GM06990 (cell line): ENCODE measurements at places on chromosomes 5 and 9.

DNA sequence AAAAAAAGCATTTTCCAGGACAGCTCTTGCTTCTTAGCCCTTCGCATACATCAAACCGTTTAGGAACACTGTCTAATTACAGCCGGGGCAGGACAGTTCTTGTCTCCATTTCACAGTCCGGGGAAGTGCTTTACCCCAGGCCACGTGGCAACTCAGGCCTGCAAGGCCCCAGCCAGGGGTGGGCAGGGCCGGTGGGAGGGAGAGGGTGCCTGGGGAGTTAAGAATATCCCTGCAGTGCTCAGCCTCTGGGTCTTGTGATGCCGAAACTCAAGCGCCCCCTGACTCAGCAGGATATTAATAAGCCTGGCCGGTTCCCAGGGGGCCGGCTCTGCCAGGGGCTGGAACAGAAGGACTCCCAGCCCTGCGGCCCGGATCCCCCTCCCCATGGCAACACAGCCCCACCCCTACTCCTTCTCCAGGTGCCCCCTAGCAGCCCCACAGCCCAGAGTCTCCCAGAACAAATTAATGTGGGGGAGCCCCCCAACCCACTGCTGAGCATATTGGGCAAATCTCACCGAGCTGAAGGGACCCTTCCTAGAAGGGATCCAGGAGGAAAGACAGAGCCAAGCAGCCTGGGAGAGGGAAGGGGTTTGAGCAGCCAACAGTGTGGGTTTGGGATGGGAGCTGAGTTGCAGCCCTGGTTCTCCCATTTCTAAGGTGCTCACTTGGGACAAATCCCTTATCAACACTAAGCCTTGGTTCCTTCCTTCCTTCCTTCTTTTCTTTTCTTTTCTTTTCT, 45.3 kb downstream of the PLPP7 start:
- DNase-seq, result no peak

GRCh38 chr5:114408847-114409246, 47.0 kb downstream of the KCNN2 start:
- no peak for DNase-seq

DNA sequence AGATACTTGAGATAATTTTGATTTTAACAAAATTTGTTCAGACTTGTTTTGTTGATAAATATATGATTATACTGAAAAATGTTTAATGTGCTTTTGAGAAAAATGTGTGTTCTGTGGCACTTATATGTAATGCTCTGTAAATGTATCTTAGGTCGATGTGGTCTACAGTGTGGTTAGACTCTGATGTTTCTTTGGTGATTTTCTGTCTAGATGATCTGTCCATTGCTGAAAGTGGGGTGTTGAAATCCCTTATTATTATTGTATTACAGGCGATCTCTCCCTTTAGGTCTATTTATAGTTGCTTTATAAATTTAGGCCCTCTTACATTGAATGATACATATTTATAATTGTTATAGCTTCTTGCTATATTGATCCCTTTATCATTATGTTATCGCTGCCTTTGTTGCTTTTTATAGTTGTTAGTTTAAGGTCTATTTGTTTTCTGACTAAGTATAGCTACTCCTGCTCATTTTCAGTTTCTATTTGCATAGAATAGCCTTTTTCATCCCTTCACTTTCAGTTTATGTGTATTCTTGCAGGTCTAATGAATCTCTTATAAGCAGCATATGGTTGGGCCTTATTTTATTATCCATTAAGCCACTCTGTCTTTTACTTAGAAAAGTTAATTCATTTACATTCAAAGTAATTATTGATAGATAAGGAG, 124.3 kb downstream of the MRPS30 start:
- peak; percentile 9 for DNase-seq

DNA sequence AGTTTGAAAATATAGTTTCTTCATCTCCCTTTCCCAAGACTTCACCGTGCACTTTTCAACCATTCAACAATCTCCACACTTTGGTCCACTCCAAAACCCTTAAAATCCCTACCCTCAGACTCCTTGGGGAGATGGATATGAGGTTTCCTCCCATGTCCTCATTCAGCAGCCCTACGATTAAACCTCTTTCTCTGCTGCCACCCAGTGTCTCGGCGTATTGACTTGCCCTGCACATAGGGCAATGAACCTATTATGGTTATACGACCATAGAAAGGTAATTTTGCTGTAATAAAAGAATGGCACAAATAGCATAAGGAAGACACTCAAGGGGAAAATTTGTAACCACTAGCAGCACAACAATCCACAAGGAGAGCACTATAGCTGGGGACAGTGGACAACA, 803.5 kb downstream of the TLE1 start:
- DNase-seq, result no peak

GRCh38 chr5:16855485-16855884, 80.6 kb downstream of the MYO10 start:
- DNase-seq, result no peak

GRCh38 chr9:8850914-8851313, 1051.3 kb upstream of the DMAC1 start:
- DNase-seq, result no peak

DNA sequence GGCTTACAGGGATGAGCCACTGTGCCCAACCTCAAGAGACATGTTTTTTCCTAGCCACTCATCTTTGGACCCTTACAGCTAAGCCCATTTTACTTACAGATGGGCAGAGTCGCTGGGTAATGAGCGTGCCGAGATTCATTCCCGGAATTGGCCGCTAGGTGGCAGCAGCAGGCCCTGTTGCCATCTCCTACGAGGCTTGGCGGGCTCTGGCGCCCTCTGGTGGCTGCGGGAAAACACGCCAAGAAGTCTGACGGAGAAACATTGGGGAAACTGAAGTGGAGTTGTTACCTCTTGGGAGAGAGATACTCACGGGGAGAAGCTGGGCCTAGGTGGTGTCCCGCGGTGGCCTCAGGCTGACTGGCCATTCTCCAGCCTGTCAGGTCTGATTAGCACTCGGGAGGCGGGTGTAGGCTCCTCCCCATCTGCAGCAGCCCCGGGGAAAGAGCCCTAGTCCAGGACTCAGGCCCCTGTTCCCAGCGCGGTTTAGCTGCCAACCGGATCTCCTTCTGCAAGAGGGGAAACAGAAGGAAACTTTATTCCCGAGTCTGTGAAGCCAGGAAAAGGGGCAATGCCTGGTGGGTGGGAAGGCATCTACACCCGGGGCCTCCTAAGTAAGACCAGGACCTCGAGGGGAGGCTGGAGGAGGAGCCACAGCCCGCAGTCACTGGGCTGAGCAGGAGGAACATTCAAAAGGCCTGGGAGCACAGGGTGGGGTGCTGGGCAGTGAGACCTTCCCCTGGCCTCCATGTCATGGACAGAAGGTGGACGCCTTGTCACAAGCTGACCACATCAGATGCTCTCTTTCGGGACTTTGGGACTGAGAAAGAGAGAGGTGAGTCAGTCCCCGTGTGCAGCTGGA, 9.7 kb downstream of the PTGES2 start:
- DNase-seq, result peak; percentile 84

DNA sequence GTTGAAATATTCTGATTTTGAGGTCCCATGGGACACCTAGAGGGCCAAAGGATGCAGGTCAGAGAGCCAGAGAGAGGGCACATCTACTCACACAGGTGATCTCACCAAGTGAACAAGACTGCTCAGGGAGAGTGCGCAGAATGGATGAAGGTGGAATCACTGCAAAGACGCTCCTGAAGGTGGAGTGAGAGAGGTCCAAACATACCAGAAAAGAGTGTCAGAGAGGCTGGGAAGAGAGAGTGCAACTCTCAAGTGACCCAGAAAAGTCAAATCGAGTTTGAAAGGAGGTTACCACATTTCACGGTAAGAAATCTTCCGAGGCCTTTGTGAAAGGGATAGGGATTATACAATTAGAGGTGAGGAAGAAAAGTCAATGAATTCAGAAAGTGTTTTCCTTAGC, 173.4 kb downstream of the EPB41L4A start:
- no peak for DNase-seq

- no peak for DNase-seq
Measured at GRCh38 chr5:104084896-104085295, 522.3 kb upstream of the NUDT12 start.

GRCh38 chr9:83523684-83524083, 14.5 kb downstream of the FRMD3 start:
- no peak for DNase-seq

- DNase-seq, result no peak
Measured at GRCh38 chr9:14870090-14870489, 40.1 kb downstream of the FREM1 start.

GRCh38 chr9:132197856-132198550, 36.1 kb downstream of the NTNG2 start:
- DNase-seq, result no peak

- DNase-seq, result no peak
Measured at GRCh38 chr9:121674017-121674416, 22.6 kb downstream of the DAB2IP start.

GRCh38 chr9:109198736-109199382, 31.8 kb upstream of the FRRS1L start:
- no peak for DNase-seq

- no peak for DNase-seq
Measured at GRCh38 chr5:156543348-156544145, 216.6 kb downstream of the SGCD start.

GRCh38 chr9:35702696-35703095, 13.0 kb upstream of the TPM2 start:
- no peak for DNase-seq

- DNase-seq, result no peak
Measured at GRCh38 chr9:85276741-85277140, 465.0 kb downstream of the AGTPBP1 start.

DNA sequence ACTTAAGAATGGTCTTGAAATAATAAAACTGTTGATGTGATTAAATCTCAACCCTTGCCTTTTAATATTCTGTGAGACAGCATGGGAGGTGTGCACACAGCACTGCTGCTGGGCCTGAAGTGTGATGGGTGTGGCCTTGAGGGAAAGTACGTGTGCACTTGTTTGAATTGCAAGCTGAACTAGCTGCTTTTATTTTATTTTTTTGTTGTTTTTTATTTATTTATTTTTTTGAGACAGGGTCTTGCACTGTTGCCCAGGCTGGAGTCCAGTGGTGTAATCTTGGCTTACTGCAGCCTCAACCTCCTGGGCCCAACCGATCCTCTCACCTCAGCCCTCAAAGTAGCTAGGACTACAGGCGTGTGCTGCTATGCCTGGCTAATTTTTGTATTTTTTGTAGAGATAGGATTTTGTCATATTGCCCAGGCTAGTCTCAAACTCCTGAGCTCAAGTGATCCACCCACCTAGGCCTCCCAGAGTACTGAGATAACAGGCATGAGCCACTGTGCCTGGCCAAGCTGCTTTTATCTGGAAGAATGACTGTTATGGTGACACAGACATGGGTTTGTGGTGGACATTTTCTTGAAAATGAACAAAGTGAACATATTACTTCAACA, 58.9 kb downstream of the GPR107 start:
- DNase-seq, result no peak

DNA sequence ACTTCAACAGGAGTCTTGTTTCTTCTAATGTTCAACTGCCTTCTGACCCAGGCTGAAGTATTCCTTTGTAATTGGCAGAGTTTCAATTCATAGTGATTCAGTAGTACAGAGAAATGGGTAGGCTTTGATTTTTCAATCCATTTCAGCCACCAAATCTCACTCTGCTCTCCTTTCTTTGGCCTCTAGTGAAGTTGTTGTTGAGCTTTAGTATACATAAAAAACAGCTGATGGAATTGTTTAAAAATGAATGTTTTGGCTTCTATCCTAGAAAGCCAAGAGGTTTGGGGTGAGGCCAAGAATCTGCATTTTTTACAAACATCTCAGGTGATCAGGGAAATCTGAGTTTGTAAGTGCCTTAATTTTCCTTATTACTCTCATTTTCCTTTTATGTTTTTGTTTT, 182.9 kb upstream of the MAP1B start:
- no peak for DNase-seq

- DNase-seq, result no peak
Measured at GRCh38 chr5:64301566-64301965, 135.9 kb downstream of the RNF180 start.
